Calu3 (cell line): ENCODE measurements at places on chromosomes 5 and 9. TPM values are rescaled to one million over a fixed set of nuclear protein-coding genes. Genes with fewer than 3 reads are reported as not detected.

DNA sequence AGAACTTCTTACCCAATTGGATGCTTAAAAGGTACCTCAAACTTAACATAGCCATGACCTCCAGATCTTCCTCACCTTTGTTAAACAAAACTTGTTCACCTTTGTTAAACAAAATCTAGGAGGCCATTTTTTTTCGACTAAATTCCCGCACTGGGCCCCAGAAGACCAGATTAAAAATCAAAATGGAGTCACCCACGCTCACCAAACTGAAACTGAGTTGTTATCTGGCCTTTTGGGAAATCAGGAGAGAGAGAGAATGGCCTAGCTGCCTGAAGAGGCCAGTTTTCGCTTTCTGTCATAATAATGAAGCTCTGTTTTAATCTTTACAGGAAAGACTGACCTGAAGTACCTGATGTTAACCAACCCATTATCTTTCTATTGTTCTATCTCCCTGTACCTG is 69.4 kb downstream of the FYB1 start:
- H3K36me3 ChIP-seq, result peaks cover 4% of the 10 kb centered on the region
- peak overlapping the region; percentile 76 for H3K27ac ChIP-seq
- DNase-seq, result no peak
- no peaks in the 10 kb centered on the region for H3K27me3 ChIP-seq

DNA sequence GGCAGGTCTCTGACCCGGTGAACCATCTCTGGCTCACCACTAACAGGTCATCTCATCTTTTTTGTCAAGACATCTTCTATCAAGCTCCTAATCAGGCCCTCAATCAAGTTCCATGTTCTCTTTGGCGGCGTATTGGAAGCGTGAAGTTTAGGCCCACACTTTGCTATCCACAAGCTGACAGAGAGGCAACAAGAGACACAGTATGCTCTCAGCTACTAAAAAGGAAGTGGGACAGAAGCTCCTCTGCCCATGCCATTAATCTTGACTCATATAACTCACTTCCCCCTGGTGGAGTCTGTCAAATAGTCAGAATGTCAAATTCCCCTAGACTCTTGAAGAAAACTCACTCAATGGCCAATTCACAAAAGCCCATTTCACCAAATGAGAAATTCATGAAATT is 77.6 kb upstream of the TMC1 start:
- H3K27ac ChIP-seq, result peak overlapping the region; percentile 30
- H3K27me3 ChIP-seq, result no peaks in the 10 kb centered on the region
- no peak for DNase-seq
- no peak overlapping the region for H3K4me3 ChIP-seq
- no peaks in the 10 kb centered on the region for H3K36me3 ChIP-seq

- DNase-seq, result no peak
- H3K36me3 ChIP-seq, result peaks cover 7% of the 10 kb centered on the region
- H3K4me1 ChIP-seq, result no peaks in the 10 kb centered on the region
- no peak overlapping the region for H3K4me3 ChIP-seq
Measured at GRCh38 chr9:37371565-37372464, 50.7 kb upstream of the GRHPR start.

DNA sequence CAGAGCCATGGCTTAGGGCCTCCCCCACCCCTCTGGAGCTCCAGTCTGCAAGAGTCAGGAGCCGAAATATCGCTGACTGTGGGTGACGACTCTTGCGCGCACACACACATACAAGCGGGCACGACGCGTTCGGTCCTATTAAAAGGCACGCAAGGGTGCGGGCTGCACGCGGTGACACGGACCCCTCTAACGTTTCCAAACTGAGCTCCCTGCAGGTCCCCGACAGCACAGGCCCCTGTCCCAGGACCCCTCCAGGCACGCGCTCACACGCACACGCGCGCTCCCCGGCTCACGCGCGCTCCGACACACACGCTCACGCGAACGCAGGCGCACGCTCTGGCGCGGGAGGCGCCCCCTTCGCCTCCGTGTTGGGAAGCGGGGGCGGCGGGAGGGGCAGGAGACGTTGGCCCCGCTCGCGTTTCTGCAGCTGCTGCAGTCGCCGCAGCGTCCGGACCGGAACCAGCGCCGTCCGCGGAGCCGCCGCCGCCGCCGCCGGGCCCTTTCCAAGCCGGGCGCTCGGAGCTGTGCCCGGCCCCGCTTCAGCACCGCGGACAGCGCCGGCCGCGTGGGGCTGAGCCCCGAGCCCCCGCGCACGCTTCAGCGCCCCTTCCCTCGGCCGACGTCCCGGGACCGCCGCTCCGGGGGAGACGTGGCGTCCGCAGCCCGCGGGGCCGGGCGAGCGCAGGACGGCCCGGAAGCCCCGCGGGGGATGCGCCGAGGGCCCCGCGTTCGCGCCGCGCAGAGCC is at the start of gene GRIN1:
TSS of gene GRIN1 (plus strand) at position 433 of the 746 bp plus-strand sequence. CDS start 333 bp downstream, outside the sequence.
- DNase-seq, result no peak
- no peak within 1 kb of the TSS for H3K27ac ChIP-seq
- H3K4me3 ChIP-seq, result no peak within 1 kb of the TSS
- peaks cover 70% of the 10 kb centered on the region for H3K27me3 ChIP-seq
- no peaks in the 10 kb centered on the region for H3K4me1 ChIP-seq

GRCh38 chr9:19133549-19134345 is 6.5 kb upstream of the PLIN2 start:
- DNase-seq, result no peak
- no peak overlapping the region for H3K4me3 ChIP-seq
- no peak overlapping the region for H3K27ac ChIP-seq
- H3K27me3 ChIP-seq, result no peaks in the 10 kb centered on the region
- no peaks in the 10 kb centered on the region for H3K36me3 ChIP-seq

- no peak overlapping the region for H3K27ac ChIP-seq
- no peaks in the 10 kb centered on the region for H3K4me1 ChIP-seq
- DNase-seq, result no peak
- H3K27me3 ChIP-seq, result no peaks in the 10 kb centered on the region
- no peak overlapping the region for H3K4me3 ChIP-seq
Measured at GRCh38 chr5:77426670-77427069, 65.4 kb downstream of the WDR41 start.

DNA sequence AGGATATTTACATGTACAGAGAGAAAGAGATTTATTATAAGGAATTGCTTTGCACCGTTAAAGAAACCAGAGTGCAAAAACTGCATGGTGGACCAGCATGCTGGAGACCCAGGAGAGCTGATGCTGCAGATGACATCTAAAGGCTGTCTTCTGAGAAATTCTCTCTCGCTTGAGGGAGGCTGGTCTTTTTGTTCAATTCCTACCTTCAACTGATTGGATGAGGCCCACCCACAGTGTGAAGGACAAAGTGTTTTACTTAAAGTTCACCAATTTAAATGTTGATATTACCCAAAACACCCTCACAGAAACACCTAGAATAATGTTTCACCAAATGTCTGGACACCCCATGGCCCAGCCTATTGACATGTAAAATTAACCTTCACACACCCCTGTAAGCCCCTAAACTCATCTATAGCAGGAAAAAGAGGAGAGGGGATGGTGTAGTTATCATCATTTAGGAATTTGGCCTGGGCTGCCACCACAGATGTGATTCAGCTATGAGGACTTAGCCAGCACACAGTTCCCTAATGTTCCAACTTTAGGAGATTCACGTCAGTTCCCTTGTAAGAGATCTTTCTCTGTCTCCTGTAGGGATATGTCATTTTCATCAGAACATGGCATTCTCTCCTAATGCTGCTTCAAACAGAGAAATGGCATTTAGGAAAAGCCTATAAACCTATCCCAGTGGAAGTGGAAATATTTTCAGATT is 358.2 kb upstream of the TLE4 start:
- no peak overlapping the region for H3K27ac ChIP-seq
- DNase-seq, result no peak
- H3K36me3 ChIP-seq, result no peaks in the 10 kb centered on the region
- H3K4me3 ChIP-seq, result no peak overlapping the region
- H3K27me3 ChIP-seq, result no peaks in the 10 kb centered on the region
- H3K4me1 ChIP-seq, result no peaks in the 10 kb centered on the region

DNA sequence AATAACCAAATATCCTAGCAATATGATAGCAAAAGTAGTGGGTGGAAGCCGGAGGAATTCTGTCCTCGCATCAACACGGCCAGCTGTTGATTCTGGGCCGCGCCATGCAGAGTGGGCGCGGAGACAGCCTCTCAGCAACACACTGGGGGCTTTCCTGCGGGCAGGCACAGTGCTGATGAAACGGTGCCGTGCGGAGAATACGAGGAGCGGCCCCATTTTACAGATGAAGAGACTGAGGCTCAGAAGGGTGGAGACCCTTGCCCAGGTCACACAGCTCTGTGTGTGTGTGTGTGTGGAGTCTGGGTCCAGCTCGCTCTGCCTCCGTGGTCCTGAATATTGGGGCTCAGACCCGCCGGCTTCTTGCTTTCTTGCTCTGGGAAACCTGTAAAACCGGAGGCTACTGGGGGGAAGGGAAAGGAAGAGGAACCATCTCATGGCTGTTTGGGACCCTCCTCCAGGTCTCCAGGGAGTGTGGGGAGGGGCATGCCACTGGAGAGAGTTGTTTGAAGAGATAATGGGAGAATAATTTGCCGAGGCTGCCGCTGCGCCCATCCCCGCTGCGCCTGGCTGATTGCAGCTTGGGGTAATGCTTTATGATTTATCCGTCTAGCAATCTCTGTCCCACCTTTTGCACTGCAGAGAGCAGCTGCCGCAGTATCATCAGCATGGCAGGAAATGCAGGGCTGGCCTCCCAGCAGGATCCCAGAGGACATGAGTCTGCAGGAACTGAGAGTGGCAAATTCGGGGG is 36.6 kb downstream of the NCS1 start:
- no peak overlapping the region for H3K4me3 ChIP-seq
- H3K27ac ChIP-seq, result no peak overlapping the region
- no peaks in the 10 kb centered on the region for H3K36me3 ChIP-seq

- no peaks in the 10 kb centered on the region for H3K4me1 ChIP-seq
- DNase-seq, result peak; percentile 6
- H3K4me3 ChIP-seq, result no peak overlapping the region
- H3K27me3 ChIP-seq, result no peaks in the 10 kb centered on the region
- H3K36me3 ChIP-seq, result no peaks in the 10 kb centered on the region
Measured at GRCh38 chr5:119037496-119038215, 33.2 kb upstream of the DMXL1 start.

DNA sequence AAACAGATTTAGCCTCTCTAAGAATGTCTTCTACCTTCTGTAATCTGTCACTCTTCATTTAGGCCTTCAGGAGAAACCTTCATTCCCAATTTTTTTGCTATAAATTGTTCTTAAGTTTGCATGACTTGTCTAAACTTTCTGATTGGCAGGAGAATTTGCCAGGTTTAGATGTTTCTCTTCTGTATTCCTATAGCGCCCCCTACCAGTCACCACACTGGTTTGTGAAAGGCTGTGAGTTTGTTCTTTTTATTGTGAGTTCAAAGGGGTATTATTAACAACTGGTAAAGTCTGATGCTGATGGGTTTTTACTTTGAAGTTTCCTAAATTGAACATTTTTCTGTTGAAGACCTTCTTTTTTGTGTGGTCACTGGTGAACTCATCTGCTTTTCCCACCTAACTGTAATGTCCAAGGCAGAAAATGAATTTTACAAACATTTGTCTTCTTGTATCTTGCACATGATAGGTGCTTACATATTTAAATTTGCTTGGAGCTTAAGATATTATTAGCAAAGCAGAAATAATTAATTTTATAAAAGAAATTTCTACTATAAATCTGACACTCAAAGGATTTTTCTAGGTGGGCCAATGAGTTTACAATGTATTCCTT is 18.4 kb upstream of the F2RL2 start:
- no peak overlapping the region for H3K27ac ChIP-seq
- H3K4me3 ChIP-seq, result no peak overlapping the region
- DNase-seq, result peak; percentile 72
- no peaks in the 10 kb centered on the region for H3K27me3 ChIP-seq
- H3K36me3 ChIP-seq, result no peaks in the 10 kb centered on the region

GRCh38 chr9:71583792-71584191 is 184.5 kb downstream of the CEMIP2 start:
- no peaks in the 10 kb centered on the region for H3K36me3 ChIP-seq
- no peak for DNase-seq
- no peak overlapping the region for H3K27ac ChIP-seq
- no peak overlapping the region for H3K4me3 ChIP-seq
- H3K4me1 ChIP-seq, result no peaks in the 10 kb centered on the region
- no peaks in the 10 kb centered on the region for H3K27me3 ChIP-seq

DNA sequence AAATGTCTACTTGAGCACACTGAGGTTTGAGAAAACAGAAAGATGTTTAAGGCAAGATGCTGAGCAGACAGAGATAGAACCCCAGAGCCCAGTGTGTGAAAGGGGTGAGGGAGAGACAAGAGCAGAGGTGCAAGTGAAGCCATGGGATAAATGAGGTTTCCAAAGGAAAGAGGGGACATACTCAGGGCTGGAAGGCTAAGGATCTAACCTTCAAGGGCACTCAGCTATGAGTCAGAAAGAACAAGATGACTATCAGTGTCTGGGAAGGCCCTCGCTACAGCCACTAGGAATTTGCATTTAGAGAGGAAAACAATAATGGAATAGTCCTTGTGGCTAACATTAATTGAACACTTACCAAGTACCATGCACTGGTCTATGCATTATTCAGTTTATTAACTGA is 113.7 kb downstream of the HTR4 start:
- no peak for DNase-seq
- H3K27ac ChIP-seq, result no peak overlapping the region
- H3K36me3 ChIP-seq, result no peaks in the 10 kb centered on the region
- no peaks in the 10 kb centered on the region for H3K4me1 ChIP-seq
- peaks cover 85% of the 10 kb centered on the region for H3K27me3 ChIP-seq

DNA sequence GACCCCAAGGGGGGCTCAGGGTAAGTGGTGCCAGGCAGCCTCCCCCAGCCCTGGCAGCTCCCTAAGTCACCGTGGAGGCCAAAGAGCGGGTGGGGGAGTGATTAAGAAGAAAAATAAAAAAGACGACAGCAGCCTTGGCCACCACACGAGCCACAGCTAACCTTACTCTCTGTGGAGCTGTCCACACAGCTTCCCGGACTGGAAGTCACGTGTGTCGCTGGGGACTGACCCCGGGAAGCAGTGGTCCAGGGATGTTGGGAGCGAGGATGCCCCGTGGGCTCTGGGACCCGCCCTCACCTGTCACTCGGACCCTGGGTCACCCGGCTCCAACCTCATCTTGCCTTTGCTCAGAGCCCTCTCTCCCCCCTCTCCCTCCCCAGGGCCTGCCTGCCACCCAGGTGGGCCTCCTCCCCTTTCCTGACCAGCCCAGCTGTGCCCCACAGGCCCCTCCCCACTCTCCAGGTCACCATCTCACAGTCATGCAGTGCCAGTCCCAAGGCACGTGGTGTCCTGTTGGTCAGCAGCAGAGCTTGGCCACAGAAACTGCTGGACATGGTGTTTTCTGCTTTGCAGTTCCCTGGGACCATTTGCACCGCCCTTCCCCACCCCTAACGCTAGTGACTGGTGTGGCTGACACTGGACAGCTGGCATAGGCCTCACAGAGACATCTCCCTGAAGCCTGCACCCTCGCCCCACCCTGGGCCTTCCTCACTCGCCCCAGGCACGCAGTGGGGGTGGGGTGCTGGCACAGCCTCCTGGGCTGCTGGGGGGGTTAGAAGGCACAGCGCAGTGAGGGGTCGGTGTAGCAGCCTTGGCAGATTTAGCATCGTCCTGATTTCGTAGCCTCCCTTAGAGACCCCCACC is 9.8 kb upstream of the EXOC3 start:
- no peak overlapping the region for H3K27ac ChIP-seq
- DNase-seq, result no peak
- H3K36me3 ChIP-seq, result no peaks in the 10 kb centered on the region
- no peaks in the 10 kb centered on the region for H3K27me3 ChIP-seq

The ALG2 gene
- total RNA-seq, result 27.0 and 27.1 TPM in 2 replicates

The PFN3 gene
- not detected in 2 replicates for total RNA-seq

The FGFR4 gene
- 275 and 291 TPM in 2 replicates for total RNA-seq

The NR5A1 gene
- total RNA-seq, result 0.12 TPM in 1 of 2 replicates, not detected in the other

The ST8SIA4 gene
- not detected in 2 replicates for total RNA-seq

The GNA14 gene
- 0.15 TPM in 1 of 2 replicates, not detected in the other for total RNA-seq
